Colonic mucosa (tissue), 4 donors: ENCODE measurements at places on chromosomes 16 and 17.

DNA sequence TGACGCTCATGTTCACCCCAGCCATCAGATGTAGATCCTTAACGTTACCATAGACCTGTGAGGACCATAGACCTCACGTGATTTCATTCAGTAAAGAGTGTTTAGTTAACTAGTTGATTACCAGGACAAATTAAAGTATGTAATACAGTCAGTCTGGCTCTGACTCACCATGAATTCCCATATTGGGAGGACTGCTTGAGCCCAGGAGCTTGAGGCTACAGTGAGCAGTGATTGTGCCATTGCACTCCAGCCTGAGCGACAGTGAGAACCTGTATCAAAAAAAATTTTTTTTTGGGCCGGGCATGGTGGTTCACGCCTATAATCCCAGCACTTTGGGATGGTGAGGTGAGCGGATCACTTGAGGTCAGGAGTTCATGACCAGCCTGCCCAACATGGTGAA lies 13.5 kb upstream of the FA2H start:
- DNase-seq: no peak

DNA sequence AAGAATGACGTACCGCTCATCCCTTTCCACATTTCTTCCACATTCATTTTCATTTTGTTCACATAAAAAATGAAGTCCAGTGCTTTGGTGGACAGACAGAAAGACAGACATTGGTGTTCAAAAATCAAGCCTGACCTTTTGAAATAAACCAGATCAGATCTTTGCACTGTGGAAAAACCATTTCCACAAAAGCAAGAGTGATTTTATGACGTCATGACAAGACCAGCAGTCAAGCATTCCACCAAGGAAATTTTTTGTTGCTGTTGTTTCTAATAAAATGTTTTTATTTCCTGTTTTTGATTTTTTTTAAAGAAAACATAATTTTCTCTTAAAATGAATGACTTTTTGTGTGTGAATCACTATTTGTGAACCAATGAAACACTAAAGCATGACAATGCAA lies 350.0 kb downstream of the KCNJ2 start:
- DNase-seq: no peak

DNA sequence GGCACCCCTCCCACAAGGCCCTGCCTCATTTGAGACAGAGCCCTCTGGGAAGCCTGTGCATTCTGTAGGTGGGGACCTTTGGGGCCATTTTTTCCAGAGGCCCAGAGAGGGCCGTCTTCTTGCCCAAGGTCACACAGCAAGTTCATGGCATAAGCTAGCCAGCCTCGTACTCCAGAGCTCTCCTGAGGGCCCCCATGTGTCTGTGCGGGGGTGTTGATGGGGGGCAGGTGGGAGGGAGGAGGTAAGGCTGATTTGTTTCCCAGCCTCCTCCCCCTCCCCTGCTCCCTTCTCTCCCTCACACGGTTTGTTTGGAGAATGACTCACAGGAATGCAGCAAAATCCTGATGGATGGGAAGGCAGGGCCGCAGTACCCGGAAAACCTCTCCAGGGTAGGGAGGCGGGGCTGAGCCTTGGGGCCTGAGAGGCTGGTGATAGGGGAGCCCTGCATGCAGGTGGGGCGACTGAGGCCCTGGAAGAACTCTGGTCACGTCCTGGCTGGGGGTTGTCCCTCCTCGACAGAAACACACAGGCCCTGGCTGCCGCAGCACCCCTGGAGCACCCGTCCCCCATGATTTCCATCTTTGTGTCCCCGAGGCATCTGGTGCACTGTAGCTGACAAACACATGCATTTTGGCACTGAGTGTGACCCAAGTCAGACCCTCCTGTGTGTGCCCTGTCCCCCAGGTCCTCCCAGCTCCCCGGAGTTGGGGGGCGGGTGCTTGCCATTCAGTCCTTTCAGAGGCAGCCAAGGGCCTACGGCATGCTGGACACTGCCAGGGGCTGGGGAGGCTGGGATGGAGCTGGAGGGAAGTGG lies 29.7 kb downstream of the RAI1 start:
- peak; percentile 91 for DNase-seq

DNA sequence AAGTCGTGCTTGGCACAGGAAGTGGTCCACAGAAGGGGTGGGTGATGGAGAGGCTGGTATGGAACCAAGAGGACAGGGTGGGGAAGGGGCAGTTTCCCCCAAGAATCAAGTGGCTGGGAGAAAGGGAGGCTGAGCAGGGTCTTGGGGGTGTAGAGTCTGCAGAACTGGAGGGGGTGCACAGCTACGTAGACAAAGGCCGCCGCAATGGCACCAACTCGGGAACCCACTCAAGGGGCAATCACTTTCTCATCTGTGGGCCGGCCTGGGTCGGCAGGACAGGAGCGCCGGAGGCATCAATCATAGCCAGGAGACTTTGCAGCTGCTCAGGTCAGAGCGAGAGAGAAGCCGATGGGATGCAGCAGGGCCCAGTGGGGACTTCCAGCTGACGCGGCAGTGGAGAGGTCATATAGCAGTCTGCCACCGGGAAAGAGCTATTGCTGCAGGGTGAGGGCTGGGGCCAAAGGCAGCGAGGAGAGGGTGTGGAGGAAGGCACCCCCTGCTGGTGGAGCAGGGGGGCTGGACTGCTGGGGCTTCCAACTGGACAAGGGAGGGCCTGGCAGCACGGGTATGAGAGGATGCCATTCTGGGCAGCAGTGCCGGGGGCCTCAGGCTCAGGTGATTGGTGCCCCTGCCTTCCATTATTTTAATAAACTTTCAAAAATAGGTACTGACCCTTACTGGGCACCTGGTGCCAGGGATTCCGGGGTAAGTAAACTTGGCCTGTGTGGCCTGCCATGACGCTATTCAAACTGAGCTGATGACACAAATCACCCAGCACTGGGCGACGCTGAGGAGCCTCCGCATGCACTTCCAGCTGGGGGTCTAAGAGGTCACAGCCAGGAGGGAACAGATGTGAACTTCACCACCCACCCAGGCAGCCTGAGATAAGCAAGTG lies 52.5 kb upstream of the MTSS2 start:
- DNase-seq: no peak

DNA sequence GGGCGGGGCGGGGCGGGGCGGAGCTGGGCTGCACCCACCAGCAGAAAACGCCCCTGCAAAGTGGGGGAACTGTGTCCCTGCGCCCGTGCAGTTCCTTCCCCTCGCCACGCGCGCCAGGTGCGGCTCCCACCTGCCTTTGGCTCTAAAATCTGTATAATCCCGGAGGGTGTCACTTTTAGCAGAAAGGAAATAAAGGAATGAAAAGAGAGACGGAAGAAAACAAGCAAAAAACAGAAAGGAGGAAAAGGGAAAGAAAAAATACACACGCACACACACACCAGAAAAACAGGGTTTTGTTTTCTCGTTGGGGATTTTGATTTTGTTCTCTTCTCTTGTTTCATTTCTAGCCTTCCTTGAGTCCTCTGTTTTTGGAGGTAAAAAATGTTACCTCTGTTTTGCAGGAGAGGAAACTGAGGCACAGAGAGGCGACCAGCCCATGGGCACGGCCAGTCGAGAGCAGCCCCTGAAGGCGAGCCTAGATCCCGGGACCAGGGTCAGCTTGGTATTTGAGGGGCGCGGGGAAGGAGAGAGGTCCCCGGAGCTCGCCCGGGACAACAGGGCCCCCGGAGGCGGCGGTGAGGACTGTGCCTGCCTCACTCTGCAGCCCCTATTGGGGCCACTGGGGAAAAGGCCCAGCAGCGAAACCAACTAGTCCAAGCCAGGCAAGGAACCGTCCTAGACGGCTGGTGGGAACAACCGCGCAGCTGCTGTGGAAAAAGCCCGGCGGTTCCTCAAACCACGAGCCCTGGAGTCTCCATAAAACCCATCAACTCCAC lies 594 bp upstream of the CARHSP1 start:
- DNase-seq: no peak

- DNase-seq: peak; percentile 48
Measured at GRCh38 chr16:67547423-67548264, 14.7 kb upstream of the CTCF start.
